ENCODE measurements at places on chromosomes 1 and 21.

DNA sequence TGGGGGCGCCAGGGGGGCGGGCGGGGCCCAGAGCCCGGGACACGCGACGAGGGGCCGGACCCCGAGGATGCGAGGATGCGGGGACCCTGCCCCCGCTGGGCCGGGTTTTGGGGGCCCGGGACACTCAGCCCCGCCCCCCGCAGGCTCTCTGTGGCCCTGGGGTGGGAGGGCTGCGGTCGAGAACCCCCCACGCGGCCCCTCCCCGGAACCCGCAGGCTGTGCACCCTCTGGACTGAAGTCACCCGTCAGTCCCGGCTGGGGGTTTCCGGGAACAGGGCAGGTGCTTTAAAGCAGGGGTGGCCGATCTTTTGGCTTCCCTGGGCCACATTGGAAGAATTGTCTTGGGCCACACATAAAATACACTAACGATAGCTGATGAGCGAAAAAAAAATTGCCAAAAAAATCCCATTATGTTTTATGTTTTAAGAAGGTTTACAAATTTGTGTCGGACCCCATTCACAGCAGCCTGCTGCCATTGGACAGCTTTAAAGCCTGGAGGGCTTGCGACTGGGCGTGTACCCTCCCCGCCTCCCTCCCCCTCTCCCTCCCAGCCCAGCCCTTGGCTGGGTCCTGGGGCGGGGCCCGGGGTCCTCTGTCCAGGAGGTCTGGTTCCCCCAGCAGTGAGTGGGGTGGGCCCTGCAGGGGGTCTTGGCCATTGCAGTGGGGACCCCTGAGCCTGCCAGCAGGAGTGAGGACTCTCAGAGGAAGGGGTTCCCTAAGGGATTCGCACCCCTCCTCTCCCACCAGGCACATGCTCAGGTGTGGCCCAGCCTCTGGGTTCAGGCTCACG lies 21.6 kb upstream of the C1orf159 start:
- DNase-seq = no peak

GRCh38 chr1:172537366-172537765 lies 4.4 kb downstream of the SUCO start:
- no peak for DNase-seq

DNA sequence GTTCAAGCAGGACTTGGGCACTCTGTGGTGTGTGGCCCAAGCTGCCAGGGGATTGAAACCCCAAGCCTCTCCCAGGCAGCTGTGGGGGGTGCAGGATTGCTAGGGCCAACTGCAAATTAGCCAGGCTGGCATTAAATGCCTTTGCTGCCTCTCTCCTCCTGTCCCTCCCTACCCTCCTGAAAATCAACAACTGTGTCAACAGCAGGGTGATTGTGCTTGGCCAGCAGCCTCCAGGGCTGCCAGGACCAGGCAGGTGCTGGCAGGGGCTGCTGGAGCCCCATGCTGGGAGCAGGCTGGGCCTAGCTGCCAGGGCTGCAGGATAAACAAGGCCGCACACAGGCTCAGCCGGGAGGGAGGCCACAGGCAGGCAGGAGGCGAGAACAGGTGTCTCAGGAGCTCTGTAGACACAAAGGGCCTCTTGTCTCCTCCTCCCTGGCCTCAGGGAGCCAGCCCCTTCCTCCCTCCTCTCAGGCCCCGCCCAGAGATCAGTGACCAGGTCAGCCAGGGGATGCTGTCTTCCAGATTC lies 11.4 kb downstream of the SOX13 start:
- no peak for DNase-seq

DNA sequence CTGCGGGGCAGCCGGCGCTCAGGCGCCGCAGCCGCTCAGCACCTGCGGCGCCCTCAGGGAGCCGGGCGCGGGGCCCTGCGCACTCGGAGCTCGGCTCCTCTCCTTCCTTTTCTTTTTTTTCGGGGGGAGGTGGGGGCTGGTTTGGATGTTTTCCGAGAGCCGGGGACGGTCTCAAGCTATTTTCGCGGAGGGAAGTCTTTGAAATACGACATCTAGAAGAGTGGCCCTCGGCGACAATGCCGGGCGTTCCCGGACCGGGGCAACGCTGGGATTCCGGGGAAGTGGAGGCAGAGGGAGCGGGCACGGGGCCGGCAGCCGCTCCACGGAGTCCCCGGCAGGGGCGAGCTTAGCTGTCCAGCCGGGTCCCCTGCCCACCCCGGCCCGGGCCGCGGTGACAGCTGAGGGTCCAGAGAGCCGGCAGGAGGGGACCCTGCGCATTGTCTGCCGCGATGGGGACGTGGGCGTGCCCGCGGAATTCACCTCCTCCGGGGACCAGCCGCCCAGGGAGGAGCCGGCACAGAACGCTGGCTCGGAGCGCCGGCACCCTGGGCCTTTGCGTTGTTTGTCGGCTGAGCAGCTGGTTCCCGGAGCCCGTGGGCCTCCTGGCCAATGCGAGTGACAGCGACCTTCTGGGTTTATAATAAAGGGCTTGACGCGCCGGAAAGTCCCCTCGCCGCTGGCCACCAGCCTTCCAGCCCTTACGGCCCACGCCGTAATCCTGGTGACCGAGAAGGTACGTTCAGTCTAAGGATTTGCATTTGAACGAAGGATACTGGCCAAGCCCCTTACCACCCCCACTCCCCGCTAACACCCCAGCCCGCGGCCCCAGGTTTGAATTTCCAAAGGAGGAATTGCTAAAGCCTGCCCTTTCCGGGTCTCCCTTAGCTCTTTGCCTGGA lies 582 bp downstream of the SLC37A1 start:
- peak; percentile 58 for DNase-seq

GRCh38 chr1:2356401-2356800 lies 35.0 kb downstream of the MORN1 start:
- DNase-seq = no peak

- DNase-seq = no peak
These were observed 15.7 kb downstream of the TFB2M start for GRCh38 chr1:246550402-246550801.

- no peak for DNase-seq
These were observed 97.2 kb downstream of the BCAR3 start for GRCh38 chr1:93584261-93585003.

DNA sequence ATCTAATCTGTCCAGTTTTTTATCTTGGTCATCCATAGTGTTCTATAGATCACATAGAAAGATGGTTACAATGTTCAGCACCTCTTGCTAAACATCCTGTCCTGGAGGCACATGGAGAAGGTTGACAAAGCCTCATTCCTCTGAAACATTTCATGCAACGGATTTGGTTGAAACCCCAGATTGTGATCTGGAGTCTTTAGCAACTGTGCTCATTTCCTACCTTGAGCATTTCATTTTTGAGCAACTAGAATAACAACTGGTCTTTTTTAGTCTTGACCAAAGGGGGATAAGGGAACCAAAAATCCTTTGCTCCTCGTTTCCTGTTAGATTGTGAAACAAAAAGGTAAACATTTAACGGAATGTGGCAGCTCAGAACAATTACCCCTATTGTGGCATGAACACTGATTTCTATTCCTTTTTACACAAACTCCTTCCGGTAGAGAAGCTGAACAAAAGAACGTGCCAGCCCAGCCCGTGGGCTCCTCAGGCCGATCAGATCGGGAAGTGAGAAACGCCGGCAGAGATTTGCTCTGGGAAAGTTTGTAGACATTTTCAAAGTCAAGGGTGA lies 94.7 kb upstream of the ERRFI1 start:
- DNase-seq = peak; percentile 68

DNA sequence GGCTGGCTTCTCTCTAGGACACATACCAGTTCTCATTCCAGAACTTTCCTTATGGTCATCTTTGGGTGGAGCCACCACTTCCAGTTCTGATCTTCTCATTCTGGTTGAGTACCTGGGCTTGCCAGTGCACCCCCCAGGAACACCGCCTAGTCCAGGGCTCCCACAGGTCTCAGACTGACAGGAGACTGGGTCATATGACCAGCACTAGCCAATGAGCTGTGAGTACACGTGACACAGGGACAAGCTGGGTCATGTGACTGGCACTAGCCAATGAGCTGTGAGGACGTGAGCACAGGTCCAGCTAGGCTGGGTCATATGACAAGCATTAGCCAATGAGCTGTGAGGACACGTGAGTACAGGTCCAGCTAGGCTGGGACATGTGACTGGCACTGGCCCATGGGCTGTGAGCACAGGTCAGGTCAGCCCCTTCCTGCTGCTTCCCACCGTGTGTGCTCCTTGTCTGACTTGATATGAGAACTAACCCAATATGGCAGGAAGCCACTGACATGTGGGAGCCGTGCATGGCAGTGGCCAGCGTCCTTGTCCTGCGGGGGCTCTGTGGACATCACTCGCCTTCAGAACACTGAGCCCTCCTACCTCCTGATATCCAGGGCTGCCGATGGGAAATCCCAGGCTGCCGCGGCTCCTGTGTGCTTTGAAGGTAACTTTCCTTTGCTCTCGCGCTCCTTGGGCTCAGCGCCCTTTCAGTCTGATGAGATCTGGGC lies 22.7 kb downstream of the KRTAP10-1 start:
- no peak for DNase-seq

DNA sequence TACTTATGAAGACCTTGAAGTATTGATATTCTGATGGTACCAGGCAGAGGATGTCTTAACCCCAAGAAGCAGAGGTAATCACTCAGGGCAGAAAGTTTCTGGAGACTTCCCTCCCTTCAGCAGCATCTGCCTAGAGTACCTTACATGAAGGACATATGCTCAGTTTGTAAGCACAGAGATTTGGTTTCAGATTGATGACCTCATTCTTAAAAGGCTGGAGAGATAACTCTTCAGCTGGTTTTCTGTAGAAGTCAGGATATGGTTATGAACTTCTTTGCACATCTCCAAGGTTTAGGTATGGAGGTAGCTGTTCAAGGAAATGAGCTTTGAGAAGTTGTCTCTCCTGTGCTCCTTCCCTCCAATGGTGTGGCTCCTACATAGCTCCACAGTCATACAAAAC lies 148.7 kb downstream of the HHIPL2 start:
- DNase-seq = no peak

GRCh38 chr1:66261364-66261763 lies 272.6 kb upstream of the SGIP1 start:
- DNase-seq = no peak

DNA sequence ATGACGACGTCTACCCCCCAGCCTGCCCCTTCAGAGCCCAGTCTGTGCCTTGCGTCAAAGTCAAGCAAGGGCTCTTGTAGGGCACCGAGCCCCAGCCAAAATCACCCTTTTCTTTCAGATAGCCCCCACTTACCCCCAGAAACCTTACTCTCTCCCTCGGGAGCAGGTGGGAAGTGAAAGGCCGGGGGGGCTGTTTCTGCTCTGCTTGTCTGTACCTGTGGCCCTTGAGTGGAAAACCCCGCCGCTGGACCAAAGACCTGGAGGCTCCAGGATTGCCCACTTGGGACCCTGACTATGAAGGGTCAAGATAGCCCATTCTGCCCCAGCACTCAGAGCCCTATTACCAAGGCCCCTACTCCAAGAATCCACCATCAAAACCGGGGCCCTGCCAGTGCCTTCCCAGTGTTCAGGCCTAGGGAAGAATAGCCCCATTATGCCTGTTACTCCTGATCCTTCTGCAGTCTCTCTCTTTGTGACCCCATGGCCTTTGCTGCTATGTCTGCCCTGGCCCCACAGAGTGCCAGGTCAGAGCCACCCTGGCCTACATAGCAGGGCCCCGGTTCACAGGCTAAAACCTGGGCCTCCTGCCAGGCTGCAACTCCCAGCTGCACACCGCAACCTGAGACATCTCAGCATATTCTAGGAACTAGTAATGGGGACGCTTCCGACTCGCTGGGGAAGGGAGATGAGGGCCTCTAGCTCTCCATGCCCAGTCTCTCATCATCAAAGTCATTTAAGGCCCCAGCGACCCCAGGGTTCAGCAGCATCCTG lies 22.2 kb upstream of the HPDL start:
- DNase-seq = no peak

GRCh38 chr1:245085508-245086095 lies 69.2 kb upstream of the KIF26B start:
- peak; percentile 96 for DNase-seq

GRCh38 chr1:40799351-40799867 lies 15.8 kb downstream of the KCNQ4 start:
- no peak for DNase-seq

- no peak for DNase-seq
These were observed 50.1 kb upstream of the ECE1 start for GRCh38 chr1:21340230-21340945.

- DNase-seq = peak; percentile 76
These were observed 28.5 kb downstream of the WNT4 start for GRCh38 chr1:22114083-22115012.

DNA sequence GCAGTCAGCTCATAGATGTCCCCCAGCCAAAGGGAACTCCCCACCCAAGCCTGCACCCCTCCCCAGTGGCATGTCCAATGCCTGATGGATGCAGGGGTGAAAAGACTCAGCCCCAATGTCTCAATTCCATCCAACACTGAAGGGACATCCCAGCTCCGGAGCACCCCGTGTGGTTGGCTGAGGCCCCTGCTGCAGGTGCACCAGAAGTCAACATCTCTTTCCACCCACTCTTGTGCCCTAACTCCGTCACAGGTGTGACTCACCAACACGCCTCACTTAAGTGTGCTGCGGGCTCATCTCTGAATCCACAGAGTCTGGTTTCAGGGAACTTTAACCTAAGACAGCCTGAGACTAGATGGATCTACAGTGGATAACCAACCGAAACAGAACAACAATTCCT lies 40.9 kb upstream of the ZBTB18 start:
- no peak for DNase-seq

DNA sequence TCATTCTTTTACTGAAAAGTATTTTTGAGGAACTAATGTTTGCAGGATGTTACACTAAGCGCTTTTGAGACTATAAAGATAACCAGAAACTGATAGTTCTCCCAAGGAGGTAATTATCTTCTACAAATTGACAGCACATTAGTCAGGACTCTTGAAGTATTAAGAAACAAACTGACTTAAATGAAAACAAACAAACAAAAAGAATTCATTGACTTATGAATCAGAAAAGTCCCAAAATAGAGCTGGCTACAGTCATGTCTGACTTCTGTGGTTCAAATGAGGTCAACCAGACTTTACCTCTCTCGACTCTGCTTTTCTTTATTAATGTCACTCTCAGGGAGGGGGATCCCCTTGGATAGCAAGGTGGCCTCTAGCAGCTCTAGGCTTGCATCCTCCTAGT lies 296.8 kb downstream of the TPR start:
- peak; percentile 59 for DNase-seq

GRCh38 chr1:32992489-32993323 lies 28.1 kb upstream of the RNF19B start:
- DNase-seq = peak; percentile 97

DNA sequence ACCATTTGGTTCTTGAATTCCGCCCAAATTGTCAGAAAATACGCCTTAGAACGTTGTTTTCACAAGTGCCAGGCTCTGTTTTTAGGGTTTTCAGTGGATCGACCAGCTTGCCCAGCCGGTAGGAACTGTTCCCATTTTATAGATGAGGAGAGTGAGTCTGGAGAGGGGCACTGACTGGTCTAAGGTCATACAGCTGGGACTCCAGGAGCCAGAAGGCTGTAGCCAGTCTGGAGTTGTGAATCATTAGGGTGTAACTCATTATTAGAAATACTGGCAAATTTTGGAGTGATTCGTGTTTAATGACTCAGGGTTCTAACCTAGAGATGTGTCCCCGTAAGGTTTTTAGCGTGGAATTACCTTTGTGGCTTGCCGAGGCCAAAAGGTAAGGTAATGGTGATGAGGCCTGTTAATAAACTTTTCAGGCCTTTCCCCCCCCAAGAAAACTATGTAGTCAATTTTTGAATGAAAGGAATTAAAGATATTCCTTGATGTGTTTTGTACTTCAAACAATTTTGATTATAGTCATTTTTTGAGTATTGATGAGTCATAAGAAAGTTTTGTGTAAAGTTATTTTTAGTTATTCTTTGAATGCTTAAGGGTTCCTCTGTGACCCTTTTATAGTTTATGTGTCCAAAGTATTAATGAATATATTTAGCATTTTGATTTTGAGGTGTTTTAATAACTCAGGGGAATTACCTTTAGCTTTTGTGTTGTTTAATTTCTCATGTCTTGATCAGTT lies 2.1 kb downstream of the DYRK1A start:
- peak; percentile 60 for DNase-seq

Data from mesenchymal stem cell (in vitro differentiated cells and primary cell).